ENCODE measurements at places on chromosomes 4 and X.

DNA sequence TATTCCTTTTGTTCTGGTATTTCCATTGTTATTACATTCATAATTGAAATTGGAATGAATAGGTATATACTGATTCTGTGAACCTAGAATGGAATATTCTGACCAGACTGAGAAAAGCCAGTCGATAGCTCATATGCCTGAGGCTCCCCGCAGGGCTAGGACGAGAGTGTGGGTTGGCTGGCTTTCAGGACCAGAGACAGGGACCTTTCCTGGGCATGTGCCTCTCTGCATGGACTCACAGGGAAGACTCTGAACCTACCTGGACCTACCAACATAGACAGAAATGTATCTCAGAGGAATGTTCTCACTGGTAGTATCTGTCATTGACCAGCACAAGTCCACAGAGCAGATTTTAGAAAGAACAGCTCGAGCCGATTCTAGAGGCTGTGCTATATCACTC lies 214.6 kb downstream of the FRMPD4 start:
- no peak for DNase-seq

- DNase-seq: no peak
Measured at GRCh38 chr4:186765673-186766546, 42.3 kb upstream of the FAT1 start.

GRCh38 chr4:40557736-40558135 lies 71.9 kb downstream of the RBM47 start:
- no peak for DNase-seq

- DNase-seq: peak; percentile 100
Measured at GRCh38 chr4:156946516-156947424, 24.8 kb downstream of the PDGFC start.

GRCh38 chrX:9844936-9845577 lies 58.8 kb downstream of the SHROOM2 start:
- no peak for DNase-seq

DNA sequence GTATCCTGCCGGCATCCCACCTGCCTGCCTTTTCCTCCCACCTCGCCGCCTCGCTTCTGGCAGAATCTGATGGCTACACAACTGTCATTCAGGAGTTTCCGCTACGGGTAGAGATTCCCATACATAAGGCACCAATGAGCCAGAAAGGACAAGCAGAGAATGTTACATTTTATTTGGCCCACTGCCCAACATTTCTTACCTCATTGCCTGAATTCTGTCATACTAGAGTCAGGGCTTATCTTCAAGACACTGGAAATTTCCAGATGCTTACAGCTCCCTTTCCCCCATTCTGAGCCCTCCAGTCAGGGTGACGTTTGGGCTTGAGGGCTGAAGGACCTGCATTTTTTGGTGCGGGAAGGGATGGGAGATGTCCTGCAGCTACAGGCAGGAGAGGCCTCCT lies 113.0 kb downstream of the NHS start:
- peak; percentile 14 for DNase-seq

DNA sequence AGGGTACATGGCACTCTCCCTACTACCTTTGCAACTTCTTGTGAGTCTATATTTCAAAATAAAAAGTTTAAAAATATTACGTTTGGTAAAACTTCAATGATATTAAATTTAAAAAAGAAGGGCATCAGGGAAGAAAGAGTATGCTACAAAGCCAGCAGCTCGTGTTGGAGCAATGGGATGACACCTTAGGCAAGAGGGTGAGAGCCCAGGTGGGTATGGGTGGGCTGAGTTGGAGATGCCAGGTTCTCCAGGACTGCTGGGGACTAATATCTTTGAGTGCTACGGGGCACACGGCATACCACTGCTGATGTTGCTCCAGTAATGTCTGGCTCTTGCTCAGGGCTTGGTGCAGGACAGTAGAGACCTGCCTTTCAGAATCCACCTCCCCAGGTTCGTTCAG lies 132.4 kb downstream of the EVC2 start:
- no peak for DNase-seq

DNA sequence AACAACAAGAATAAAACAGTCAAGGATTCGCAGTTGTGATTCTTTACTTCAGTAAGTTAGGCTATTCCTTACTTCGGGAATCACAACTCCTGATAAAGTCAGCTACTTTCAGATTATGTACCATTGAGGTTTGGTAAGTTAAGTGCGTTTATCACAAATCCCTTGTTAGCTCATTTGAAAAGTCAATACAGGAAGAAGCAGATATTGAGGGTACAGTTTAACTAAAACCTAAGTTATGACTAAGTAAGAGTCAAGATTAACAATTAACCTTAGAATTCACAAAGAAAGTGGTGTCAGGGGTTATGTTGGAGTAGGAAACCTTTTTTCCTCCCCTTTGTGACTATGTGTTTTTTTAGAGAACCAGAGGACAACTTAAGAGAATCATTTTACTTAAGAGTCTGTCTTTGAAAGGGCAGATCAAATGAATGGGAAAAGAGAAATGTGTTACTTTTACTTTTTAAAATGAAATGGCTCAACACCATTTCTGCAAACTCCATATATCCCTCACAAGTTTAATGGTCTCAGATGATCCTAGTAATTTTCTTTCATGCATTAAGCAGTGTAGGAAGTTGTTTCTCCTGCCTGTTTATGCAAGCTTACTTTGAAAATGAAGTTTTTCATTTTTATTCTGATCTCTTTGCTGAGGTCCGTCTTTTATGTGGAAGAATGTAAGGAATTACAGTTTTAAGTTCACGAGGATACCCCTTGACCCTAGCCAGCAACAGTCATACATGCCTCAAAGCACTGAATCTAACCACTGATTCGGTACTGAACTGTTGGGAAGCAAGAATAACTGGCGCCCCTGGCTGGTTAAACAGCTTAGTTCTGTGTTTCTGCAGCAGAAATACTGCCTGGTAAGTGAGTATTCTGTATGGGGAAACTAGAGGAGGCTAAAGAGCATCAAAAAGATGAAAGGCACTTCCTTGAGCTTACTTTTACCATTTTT lies 211.7 kb downstream of the SLC4A4 start:
- peak; percentile 8 for DNase-seq

DNA sequence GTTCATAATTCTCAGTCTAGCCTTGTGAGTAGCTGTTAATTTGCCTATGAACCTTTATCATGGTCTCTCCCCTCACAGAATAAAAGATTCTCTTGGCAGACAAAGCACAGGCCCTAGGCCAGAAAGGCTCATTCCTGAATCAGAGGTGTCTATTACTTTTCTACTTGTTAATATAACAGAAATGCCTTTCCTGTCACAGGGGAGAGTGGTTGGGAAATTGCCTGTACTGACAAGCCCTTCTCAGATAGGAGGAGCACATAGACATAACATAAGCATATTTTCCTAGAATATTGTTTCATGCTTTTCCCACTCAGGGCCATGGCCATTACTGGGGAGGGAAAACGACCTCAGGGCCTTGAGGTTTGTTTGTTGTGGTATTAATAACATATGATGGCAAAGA lies 308.3 kb downstream of the BMPR1B start:
- DNase-seq: no peak

DNA sequence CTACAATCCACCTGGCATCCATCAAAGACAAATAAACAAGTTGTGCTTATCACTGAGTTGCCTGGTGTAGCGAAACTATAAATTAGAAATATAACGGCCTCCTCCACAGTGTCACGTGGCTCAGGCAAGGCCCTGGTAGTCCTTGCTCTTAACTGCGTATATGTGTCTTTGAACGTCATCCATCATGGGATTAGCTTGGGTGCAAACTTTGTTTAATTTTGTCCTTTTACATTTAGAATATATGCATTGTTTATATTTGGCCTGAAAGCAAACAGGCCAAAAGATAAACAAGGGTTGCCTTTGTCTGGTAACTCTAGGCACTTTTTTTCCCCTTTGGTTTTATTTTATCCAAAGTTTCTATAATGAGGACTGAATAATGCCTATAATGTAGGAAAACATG lies 184.9 kb downstream of the KIT start:
- DNase-seq: no peak

DNA sequence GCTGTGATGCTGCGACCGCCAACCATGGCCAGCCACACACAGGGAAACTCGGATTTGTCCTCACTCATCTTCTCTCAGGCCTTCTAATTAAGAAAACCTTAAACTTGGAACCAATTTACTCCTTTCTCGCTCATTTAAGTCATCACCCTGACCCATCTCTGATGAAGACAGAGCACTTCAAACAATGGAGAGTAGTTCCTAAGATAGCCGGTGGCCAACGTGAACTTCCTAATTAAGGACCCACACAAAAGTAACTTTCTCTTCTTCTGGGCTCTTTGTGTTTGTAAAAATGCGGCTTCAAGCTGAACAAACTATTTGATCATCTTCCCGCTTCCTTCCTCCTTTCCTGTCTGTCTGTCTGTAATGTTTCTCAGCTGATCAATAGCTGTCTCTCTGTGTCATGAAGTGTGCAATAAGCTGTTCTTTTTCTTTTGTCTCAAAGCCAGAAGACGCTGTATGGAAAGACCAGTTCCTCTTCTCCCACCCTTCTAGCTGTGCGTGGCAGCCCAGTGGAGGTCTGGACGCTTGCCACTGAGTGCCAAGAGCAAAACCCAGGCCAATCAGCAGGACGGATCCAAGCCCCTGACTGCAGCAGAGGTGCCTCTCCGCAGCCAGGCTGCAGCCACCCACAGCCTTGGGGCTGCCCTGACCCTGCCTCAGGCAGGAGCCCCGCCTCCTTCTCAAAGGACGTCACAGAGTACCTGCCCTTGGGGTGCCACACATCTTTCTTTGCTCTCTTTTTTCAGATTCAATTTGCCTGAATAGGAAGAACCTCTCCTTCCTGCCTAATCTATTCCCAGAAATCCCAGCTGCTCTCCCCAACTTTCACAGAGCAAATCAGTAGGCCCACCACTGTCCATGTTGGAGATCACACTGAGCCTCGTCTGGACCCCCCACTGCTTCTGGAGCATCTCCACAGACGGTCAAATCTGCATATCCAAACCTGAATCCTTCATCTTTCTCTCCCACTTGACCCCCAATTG lies 59.3 kb downstream of the MAML3 start:
- DNase-seq: no peak

GRCh38 chr4:164056426-164057142 lies 562.1 kb downstream of the TMA16 start:
- no peak for DNase-seq

- peak; percentile 0 for DNase-seq
Measured at GRCh38 chrX:25721564-25721963, 416.6 kb upstream of the MAGEB18 start.

- DNase-seq: no peak
Measured at GRCh38 chr4:182494103-182494502, 250.9 kb downstream of the TENM3 start.

- DNase-seq: peak; percentile 20
Measured at GRCh38 chrX:7147413-7147977, at the start of gene STS. Gene STS, plus strand, starts transcription at chrX:7147712. Its CDS starts 105,488 bp downstream, at chrX:7253200.

- DNase-seq: peak; percentile 96
Measured at GRCh38 chr4:139082750-139083606, 67.4 kb downstream of the NOCT start.

DNA sequence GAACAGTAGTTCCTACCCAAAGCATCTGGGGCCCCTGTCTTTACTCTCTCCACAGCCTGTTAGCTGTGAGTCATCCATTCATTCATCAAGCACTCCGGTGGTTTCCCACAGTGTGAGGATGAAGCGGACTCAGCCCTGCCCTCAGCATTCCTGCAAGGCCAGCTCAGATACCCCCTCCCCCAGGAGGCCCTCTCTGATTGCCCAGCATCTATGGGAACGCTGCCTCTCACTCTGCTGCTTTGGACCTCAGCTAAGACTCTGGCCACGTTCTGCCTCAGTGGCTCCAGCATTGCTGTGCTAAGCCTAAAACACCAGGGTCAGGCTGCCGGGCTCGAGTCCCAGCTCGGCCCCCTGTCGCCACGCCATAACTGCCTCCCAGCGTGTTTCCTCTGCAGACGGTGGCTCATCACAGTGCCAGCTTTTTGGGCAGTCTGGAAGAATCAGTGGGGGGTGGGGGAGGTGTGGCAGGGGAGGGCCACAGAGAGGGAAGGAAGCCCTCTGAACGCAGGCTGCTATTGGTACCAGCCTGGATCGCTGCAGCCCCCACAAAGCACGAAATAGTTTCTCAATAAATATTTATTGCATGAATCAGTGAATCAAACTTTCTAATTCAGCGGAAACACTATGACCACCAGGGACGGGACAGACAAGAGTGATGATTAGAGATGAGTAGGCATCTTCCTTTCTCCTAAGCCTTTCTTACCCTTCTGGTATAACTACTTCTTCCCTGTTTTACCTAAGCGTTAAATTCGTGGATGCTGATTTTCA lies 74.4 kb downstream of the SORCS2 start:
- DNase-seq: peak; percentile 92

GRCh38 chrX:97290199-97290598 lies 406.5 kb downstream of the RPA4 start:
- DNase-seq: no peak

- DNase-seq: peak; percentile 75
Measured at GRCh38 chr4:147340591-147341120, 140.2 kb upstream of the EDNRA start.

DNA sequence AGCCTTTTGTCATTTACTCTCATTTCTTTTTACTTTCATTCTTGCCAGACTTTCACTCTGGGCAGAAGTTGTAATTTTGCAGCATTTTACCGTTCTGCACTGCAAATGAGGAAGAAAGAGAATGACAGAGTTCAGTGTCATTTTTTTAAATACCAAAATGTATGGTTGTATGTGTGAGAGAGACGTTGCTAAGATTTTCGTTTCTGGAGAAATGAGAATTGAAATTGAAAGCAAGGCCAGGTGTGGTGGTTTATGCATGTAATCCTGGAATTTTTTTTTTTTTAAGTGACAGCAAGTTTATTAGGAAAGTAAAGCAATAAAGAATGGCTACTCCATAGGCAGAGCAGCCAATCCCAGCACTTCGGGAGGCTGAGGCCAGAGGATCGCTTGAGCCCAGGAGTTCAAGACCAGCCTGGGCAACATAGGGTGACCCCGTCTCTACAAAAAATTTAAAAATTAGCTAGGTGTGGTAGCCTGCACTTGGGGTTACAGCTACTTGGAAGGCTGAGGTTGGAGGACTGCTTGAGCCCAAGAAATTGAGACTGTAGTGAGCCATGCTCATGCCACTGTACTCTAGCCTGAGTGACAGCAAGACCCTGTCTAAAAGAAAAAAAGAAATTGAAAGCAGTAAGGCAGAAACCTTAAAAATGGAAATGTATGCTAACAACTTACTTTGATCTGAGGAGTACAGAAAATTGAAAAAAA lies 12.9 kb downstream of the DCK start:
- no peak for DNase-seq

GRCh38 chr4:70437197-70437596 lies 34.8 kb upstream of the MUC7 start:
- no peak for DNase-seq

GRCh38 chrX:76802708-76803107 lies 375.2 kb downstream of the MAGEE1 start:
- DNase-seq: peak; percentile 5

GRCh38 chr4:2816401-2816954 lies 23.6 kb downstream of the SH3BP2 start:
- no peak for DNase-seq
